ENCODE measurements at places on chromosomes 16 and 17.

DNA sequence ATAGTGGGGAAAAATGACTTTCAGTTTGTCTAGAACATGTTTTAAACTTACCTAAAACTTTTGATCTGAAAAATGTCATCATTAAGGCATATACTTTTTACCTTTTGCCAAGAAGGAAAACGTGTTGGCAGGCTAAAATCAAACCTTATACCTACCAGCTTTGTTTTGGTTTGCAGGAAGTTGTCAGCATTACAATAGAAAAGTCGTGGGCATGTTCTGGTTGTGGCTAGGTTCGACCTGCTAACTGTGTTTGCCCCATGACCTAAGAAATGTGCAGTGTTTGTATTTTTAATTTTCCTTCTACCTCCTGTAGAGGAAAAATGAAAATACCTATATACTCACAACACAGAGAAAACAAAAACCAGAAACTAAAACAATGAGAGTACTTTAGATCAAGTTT is 13.0 kb downstream of the SKAP1 start:
- no peak for DNase-seq

DNA sequence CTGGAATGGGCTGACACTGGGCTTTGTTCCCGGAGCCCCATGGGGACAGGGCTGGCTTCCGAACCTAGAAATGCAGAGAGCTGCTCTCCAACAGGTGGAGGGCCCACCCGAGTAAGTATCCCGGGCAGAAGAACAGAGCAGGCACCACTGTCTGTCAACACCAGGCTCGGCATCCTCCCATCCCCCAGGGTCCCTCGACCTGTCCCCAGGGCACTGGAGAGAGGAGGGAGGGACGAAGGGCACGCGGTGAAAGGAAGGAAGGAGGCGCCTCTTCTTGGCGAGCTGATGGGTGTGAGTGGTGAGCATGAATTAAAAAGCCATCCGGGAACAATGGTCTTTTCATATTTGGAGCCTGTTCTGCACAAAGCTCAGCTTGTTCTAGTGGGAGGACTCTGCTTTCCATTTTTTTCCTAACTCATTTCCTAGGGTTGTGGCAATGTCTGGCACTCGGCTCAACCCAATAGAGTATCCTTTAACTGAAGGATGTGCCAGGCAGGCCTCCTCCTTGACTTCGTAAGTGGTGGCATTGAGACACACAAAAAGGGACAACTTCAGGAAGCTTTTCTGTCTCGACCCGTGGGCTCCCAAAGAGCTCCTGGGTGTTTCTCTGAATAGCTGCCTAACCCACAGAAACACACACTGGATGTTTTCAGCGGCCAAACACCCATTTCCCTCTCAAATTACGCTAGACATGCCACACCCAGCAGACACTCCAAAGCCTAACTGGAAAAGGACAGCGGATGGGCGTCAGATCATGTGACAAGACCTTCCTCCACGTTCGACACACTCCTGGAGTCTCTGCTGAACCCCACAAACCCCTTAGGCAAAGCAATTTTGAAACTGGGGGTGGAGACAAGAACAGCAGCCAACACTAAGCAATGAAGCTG is 47.7 kb downstream of the ZFHX3 start:
- DNase-seq = peak; percentile 77

- no peak for DNase-seq
Observed at GRCh38 chr17:75875940-75876189, 2.5 kb downstream of the TRIM47 start.

- DNase-seq = no peak
Observed at GRCh38 chr16:47197536-47198179, 53.9 kb upstream of the NETO2 start.

DNA sequence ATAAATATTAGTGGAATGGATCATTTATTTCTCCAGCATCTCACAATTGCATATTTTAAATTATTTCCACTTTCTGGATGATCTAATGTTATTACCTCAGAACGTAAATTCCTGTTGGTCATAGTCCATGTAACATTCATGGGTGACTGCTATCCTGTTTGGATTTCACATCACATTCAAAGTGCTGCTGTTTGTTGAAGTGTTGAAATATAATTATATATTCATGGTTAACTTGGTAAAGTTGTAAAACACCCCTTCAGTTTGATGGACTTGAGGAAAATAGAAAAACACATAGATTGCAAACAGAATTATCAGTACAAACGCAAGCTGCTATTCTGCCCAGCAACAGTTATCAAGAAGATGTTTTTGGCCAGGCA is 59.6 kb downstream of the TANGO6 start:
- no peak for DNase-seq

DNA sequence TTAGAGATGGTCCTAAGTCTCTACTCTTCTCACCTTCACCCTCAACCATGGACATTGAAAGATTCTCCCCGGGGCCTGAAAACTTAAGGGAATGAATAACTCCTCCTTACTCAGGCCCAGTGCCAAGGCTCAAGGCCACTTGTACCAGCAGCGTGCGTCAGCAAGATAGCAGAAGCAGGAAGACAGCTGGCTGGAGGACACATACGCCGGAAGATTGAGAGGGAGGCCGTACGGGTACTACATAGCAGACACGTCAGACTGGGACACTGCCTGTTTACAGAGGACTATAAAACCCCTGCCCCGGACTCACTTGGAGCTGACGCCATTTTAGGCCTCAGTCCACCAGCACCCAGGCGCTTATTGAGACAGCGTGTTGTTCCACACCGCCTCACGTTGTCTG is 75.8 kb upstream of the MED13 start:
- no peak for DNase-seq

DNA sequence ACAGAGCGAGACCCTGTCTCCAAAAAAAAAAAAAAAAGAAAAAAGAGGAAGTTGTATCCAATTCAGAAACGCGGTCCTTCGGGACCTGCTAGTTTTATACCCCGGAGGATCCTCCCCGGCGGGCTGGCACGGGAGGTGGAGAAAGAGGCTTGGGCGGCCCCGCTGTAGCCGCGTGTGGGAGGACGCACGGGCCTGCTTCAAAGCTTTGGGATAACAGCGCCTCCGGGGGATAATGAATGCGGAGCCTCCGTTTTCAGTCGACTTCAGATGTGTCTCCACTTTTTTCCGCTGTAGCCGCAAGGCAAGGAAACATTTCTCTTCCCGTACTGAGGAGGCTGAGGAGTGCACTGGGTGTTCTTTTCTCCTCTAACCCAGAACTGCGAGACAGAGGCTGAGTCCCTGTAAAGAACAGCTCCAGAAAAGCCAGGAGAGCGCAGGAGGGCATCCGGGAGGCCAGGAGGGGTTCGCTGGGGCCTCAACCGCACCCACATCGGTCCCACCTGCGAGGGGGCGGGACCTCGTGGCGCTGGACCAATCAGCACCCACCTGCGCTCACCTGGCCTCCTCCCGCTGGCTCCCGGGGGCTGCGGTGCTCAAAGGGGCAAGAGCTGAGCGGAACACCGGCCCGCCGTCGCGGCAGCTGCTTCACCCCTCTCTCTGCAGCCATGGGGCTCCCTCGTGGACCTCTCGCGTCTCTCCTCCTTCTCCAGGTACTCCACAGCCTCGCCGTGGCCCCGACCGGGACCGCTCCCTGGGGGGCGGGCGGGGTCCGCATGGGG is at the start of gene CDH3:
Gene CDH3 (plus strand): TSS at position 596 of the 779 bp plus-strand sequence. CDS start 70 bp downstream, at position 666.
- no peak for DNase-seq

DNA sequence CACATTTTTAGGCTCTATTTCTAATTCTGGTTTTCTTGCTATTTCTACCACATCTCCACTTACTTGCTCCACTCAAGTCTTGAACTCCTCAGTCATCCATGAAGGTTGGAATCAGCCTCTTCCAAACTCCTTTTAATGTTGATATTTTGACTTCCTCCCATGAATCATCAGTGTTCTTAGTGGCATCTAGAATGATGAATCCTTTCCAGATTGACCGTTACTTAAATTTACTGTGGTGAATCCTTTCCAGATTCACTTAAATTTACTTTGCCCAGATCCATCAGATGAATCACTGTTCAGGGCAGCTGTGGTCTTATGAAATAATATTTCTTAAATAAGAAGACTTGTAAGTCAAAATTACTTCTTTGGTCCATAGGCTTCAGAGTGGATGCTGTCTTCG is 32.4 kb downstream of the CLTC start:
- DNase-seq = no peak

DNA sequence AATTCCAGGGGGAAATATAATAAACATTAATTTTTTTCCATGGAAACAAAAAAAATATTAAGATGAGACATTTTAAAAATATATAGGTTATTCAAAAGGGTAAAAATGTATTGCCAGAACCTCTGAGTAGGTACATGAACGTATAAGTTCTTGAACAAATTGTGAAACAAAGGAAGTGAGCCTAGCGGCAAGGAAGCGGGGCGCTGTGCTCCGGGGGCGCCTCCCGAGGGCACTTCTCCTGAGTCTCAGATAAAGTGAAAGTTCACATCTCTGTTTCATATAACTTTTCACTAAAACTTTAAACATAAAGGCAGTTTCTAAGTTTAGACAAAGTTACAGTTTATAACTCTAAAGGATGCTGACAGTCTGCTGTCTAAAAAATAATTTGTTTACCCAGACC is 52.3 kb downstream of the TNRC6C start:
- no peak for DNase-seq

- no peak for DNase-seq
Observed at GRCh38 chr16:86608301-86608747, 30.0 kb downstream of the FOXL1 start.

- DNase-seq = no peak
Observed at GRCh38 chr16:14339694-14340093, 268.6 kb downstream of the MRTFB start.

DNA sequence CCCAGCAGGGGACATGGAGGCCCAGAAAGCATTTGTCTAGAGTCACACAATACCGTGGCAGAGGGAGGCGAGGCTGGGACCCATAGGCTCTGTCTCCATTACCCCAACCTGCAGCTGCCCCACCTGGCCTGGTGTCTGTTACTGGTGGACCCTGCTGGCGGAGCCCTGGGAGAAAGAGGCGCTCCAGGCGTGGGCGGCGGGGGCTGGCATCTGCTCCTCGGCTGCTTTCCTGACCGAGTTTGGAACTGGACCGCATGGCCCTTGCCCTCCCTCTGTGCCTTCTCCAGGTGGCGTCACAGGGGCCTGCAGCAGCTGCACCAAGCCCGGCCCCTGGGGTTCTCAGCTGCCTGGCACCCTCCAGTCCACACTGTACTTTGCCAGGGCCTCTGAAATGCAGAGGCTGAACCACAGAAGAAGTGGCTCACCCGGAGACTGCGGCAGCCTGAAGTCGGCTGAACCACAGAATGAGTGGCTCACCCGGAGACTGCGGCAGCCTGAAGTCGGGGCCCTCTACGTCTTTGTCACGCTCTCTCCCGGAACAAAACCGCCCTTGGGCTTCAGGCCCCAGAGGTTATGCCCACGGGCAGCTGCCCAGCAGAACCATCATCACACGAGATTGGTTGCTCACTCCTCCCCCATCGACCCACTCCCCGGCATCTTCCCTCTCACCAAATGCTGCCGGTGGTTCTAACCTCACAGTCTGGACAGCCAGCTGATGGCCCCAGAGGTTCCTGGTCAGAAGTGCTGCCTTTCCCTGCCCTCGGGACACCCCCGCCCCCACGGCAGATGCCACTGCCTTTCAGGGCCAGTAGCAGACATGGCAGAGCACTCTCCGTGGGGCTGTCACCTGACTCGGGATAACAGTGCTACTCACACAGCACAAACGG is 20.2 kb downstream of the CBFA2T3 start:
- no peak for DNase-seq

GRCh38 chr16:69105501-69106361 is at the start of gene HAS3:
Gene HAS3, plus strand, starts transcription at chr16:69105653. Its CDS starts 3,743 bp downstream, at chr16:69109396.
- no peak for DNase-seq

GRCh38 chr16:81008505-81008789 is 1.4 kb downstream of the CENPN start:
- DNase-seq = no peak

GRCh38 chr17:30958187-30958586 is 12.7 kb upstream of the RNF135 start:
- DNase-seq = no peak

- DNase-seq = no peak
Observed at GRCh38 chr16:84380405-84380804, 12.1 kb downstream of the ATP2C2 start.

DNA sequence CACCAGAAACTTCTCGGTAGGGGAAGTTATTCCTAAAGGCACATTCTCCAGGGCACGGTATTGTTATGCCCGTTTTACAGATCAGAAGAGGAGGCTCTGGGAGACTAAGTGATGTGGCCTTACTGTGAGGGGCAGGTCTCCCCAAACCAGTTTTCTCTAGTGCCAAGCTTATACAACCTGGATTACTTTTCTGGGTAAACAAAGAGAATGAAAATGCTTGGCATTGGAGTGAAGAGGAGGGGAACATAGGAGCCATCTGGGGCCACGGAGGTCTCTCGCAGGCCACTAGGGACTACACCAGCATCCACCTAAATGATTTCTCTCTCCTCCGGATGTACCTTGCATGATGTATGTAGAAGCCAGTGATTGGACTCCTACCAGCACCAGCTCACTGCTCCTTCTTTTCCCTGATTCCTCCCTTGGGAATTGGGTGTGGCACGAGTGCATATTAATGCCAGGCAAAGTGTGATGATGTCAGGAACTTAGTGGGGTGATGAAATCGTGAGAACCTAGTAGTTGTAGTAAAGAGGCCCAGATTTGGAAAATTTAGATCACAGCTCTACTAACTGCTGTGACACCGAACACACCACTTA is 674 bp downstream of the TOM1L1 start:
- no peak for DNase-seq

GRCh38 chr16:2460391-2460713 is 443 bp downstream of the TEDC2 start:
- no peak for DNase-seq

DNA sequence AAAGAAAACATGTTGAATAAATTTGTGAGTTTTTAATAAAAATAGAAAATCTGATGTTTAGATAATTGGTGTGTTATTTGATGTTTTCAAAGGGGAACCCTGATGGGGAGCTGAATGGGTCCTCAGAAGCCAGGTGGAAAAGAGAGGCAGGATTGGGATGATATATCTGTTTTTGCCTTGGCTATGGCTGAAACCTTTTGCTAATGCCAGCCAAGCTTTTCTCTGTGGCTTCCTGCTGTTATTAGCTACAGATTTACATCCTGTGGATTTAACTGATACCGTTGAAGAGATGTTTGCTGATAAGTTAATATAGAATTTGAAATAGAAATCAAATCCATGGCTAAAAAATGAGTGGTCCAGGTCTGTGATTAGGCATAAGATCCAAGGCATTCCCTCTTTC is 4.2 kb upstream of the AATF start:
- DNase-seq = no peak

- DNase-seq = no peak
Observed at GRCh38 chr17:82034371-82035011, 3.0 kb downstream of the DCXR start.

- DNase-seq = no peak
Observed at GRCh38 chr17:13736916-13737315, 135.2 kb upstream of the HS3ST3A1 start.
